ENCODE measurements at places on chromosomes 6 and 20.

DNA sequence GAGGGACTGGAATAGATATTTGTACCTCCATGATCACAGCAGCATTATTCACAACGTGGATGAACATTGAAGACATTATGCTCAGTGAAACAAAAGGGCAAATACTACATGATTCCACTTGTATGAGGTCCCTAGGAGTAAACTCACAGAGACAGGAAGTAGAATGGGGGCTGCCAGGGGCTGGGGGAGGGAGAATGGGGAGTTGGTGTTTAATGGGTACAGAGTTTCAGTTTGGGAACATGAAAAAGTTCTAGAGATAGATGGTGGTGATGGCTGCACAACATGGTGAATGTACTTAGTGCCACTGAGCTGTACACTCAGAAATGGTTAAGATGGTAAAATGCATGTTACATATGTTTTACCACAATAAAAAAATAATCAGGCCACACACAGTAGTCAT, 164.3 kb upstream of the RREB1 start:
- DNase-seq, result no peak

DNA sequence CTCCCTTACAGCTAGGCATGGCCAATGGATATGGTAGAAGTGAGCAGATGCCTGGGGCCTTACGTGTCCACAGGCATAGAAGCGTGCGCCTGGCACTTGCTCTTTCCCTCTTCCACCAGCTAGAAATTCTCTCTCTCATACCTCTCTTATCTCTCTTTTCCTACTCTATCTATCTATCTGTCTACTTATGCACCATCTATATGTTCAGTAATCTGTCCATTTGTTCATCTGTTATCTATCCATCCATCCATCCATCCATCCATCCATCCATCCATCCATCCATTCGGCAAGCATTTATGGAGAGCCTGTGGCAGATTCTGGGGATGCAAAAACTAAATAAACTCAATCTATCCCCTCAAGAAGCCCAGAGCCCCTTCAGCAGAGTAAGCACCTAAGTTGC, 70.2 kb downstream of the KCNB1 start:
- DNase-seq, result no peak

- no peak for DNase-seq
These were observed 8.5 kb downstream of the ETV7 start for GRCh38 chr6:36378936-36379335.

DNA sequence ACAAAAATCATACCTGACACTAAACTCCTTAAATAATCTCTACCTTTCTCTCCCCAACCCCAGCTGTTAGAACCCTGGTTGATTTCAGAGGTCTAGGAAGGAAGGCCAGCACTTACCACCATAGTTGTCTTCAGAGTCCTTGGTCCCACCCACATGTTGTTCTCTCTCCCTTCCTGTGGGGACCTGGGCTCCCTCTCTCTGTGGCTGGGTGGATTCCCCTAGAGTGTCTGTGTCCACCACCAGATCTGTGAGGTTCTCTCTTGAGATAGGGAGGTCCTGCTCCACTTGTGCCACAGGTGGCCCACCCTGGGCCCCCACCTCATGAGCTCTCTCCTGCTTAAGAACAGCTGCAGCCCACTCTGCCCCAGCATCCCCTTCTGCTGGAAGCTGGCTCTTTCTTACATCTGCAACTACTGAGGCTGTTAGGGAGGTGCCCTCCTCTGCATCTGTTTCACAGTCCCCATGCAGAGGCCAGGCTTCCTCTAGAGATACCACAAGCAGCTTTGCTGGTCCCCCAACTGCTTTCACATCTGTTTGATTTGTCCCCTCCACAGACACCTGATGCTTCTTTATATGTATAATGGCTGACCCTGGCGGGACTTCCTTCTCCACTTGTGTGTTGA, 5.2 kb downstream of the MDC1 start:
- no peak for DNase-seq

- DNase-seq, result no peak
These were observed 309.4 kb upstream of the SOX4 start for GRCh38 chr6:21284166-21284565.

- DNase-seq, result no peak
These were observed 138.5 kb downstream of the ZDHHC14 start for GRCh38 chr6:157519255-157520116.

DNA sequence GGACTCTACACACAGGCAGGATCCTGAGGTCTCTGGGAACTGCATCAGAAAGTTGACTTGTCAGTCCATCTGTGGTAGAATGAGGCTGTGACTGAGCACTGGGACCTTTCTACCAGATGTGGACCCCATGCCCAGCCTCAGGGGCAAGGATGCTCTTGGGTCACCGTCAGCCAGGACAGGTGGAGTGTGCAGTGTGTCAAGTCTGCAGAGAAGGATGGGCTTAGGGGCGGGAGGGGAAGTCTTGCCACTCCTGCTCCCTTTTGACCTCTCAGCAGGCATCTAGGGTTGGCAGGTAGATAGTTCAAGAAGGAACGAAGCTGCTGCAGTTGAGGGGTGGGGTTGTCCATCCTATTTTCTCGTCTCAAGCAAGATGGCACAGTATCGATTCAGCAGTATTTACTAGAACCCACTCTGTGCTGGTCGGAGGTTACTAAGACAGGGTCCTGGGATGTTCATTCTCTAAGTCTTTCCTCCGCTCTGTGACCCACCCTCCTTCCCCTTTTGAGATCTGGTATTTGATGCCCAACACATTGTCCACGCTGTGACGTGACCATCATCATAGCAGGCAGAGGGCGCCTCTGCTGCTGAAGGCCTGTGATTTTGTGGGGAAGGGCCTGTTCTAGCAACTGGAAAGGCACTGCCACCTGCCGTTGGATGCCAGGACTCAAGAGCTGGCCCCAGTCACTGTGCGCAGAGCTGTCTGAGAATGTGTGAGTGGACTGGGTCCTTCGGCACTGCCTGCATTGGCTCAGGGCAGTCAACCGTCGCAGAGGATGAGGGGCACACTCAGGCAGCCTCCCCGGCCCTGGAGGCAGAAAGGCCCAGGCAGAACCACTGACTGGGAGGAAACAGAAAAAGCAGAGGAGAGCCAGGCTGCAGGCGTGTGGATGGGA, 23.2 kb downstream of the RBCK1 start:
- DNase-seq, result no peak

DNA sequence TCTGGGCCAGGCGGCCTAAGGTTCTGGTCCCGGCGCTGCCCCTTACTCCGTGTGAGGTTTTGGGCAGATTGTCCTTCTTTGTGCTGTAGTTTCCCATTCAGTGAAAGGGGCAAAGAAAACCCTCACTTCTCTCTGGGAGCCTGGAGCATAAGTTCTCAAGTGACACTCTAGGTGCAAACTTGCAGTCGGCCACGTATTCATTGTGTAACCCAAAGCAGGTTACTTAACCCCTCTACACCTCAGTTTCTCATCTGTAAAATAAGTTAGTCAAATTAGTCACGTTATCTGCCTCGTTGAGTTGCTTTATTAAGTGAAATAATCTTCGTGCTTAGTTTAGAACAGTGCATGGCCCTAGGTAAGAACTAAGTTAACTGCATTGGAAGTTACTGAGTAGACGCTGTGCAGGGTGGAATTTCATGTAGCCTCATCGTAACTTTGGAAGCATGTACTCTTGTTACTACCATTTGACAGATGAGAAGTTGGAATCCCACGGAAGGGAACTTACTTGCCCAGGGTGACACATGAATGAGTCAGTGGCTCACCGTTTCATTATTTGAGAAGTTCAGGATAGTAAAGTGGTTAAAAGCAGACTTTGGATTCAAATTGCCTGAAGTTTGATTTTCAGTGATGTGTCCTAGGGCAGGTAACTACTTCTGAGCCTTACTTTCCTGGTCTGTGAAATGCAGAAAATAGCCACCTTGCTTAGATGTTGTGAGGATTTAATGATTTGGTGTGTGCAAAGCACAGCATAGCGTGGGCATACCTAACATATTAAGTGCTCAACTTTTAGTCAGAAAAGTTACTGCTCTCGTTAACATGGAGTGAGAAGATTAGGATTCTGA, 556 bp upstream of the MROH8 start:
- no peak for DNase-seq

DNA sequence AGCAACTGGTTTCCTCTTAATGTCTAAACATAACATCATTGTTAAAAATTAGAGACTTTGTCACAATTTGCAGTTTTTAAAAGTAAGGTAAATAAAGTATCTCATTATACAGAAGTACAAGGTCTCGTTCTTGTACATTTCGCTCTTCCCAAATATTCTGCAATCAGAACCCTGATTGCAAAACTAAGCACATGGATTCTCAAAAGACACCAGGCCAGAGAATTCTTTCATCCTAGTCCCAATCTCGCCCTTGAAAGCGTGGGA, 355 bp upstream of the AKAP7 start:
- no peak for DNase-seq

GRCh38 chr6:69145062-69145461, 510.0 kb downstream of the ADGRB3 start:
- DNase-seq, result no peak

- DNase-seq, result no peak
These were observed 477.1 kb upstream of the EYS start for GRCh38 chr6:66184091-66184490.

DNA sequence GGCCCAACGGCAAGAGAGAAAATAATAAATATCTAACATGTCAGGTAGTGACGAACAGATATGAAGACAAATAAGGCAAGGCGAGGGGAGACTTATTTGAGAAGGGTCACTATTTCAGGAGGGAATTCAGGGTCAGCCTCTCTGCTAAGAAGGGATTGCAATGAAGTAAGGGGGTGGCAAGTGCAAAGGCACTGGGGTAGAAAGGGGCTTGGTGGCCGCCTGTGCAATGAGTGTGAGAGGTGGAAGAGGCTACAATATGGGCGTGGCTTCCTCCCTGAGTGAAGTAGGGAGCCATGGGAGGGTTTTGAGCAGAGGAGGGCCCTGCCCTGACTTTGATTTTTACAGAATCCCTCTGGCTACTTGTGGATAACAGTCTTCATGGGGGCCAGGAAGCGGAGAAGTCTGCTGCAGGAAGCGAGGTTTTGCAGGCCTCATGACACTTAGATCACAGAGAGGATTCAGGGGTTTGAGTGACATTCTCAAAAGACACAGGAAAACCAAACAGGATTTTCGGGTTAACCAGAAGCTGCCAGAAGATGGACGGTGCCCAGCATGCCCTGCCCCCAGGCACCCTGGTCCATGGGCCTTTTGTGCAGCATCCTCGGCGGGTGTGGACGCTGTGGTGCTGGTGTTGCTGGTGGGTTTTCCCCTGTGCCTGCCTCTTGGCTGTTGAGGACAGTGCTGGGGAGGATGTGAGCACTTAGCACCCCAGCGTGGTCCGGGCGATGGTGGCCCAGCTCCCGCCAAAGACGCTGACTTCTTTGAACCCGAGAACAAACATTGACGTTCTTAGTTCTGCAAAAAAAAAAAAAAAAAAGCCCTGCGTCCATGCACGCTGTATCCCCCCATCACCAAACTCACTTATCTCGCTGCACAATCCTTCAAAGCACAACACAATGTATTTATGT, 124.2 kb upstream of the PTPN1 start:
- no peak for DNase-seq

DNA sequence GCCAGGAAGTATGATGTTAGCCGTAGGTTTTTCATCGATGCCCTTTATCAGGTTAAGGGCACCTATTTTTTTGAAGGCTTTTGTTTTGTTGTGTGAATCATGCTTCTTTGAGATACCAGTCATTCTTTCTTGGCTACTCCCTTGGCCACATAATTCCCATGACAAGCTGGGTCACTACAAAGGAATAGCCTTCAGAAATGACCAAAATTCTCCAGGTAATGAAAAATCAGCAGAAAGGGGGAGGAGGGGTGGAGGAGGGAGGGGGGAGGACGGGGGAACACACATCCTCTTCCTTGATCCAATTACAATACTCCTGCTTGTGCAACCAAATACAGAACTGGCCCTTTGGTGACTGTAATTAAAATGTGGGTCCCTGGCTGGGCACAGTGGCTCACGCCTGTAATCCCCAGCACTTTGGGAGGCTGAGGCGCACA, 21.7 kb upstream of the TGM2 start:
- DNase-seq, result no peak

DNA sequence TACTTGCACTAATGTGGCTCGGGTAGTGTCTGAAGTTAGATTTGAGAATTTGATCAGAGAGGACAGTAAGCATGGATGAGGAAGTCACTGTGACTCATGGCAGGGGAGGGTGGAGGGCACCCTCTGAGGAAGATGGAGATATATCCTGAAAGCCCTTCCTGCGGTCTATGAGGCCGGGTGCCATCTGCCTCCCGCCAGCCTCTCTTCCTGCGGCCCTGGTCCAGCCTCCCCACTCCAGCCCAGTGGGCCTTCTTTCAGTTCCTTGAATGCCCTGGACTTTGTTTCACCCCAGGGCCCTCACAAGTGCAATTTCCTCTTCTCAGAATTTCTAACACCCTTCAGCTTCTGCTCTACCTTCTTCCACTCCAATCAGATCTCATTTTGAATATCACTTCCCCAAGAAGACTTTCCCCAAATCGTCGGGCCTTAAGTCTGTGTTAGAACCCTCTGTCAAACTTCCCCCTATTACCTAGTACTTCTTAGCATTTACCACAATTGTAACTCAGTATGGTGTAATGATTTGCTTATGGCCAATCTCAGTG, 20.2 kb upstream of the TNFAIP3 start:
- no peak for DNase-seq

GRCh38 chr20:11650566-11650965, 267.1 kb upstream of the BTBD3 start:
- DNase-seq, result no peak

DNA sequence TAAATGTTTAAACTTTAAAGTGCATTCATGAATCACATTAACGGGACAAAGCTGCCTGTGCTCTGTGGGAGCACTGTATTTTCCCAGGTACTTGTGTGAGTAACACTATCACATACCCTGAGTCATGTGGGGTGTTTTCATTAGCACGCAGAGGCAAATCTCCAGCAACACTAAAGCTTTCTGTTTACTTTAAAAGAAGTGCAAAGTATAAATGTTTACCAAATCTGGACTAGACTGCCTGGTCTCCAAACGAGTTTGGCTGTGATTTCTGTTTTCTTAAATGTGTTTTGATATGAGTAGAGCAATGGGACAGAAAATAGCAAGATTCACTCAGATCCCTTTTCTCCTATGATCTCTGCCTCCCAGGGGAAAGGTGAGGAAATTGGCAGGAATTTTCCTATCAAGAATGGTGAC, 28.8 kb upstream of the RIPPLY2 start:
- no peak for DNase-seq

DNA sequence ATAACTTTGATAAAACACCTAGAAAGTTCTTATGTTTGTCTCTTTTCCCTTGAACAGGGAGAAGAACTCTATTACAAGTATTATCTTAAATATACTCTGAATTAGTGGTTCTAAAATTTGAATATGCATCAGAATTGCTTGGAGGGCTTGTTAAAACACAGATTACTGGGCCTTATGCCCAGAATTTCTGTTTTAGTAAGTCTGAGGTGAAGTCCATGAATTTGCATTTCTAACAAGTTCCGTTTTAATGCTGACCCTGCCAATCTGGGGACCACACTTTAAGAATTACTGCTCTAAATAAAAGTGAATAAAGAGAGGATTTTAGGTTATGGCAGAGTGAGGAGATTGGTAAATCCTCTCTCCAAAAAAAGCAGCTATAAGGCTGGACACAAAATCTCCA, 168.1 kb upstream of the FLRT3 start:
- DNase-seq, result no peak

GRCh38 chr6:56637640-56638039, 5.0 kb downstream of the DST start:
- peak; percentile 56 for DNase-seq

GRCh38 chr6:20936949-20937348, 402.7 kb downstream of the CDKAL1 start:
- no peak for DNase-seq

All from HFF-Myc (cell line).